ENCODE measurements at places on chromosomes 5 and 9. TPM values are rescaled to one million over a fixed set of nuclear protein-coding genes. Genes with fewer than 3 reads are reported as not detected.

Gene SLC6A19
- 0.07 TPM for polyA plus RNA-seq

Gene SLC12A2
- polyA plus RNA-seq, result 1.9 TPM

Gene TGFBI
- polyA plus RNA-seq, result 62.2 TPM

Gene ADAMTSL2
- 2.0 TPM for polyA plus RNA-seq

Gene AMBP
- polyA plus RNA-seq, result 57.3 TPM

Gene FCN2
- 0.84 TPM for polyA plus RNA-seq

Gene PLPP6
- polyA plus RNA-seq, result 4.8 TPM

Gene PCDHB4
- polyA plus RNA-seq, result 1.9 TPM

Gene ABCA2
- polyA plus RNA-seq, result 42.9 TPM

Gene PCDHGB5
- 3.1 TPM for polyA plus RNA-seq

Gene NME5
- polyA plus RNA-seq, result 3.0 TPM

Gene MTAP
- polyA plus RNA-seq, result 13.4 TPM

Gene C9orf40
- polyA plus RNA-seq, result 3.3 TPM

Gene FBXW2
- polyA plus RNA-seq, result 23.2 TPM

Gene MYO10
- 7.6 TPM for polyA plus RNA-seq

Gene AK6
- polyA plus RNA-seq, result 19.8 TPM

Gene ERP44
- polyA plus RNA-seq, result 14.1 TPM

Gene CPLANE1
- 1.8 TPM for polyA plus RNA-seq

Gene RNF208
- polyA plus RNA-seq, result 2.8 TPM

Gene CDH12
- polyA plus RNA-seq, result not detected

Gene LMBRD2
- polyA plus RNA-seq, result 3.1 TPM

Gene PCDHB12
- 0.81 TPM for polyA plus RNA-seq

Gene SCGB3A2
- polyA plus RNA-seq, result not detected

Gene MZB1
- polyA plus RNA-seq, result not detected

Gene NR5A1
- polyA plus RNA-seq, result 0.03 TPM

Gene FOXD4
- polyA plus RNA-seq, result 0.21 TPM

Gene PCDHB11
- 0.45 TPM for polyA plus RNA-seq

Gene GFRA3
- polyA plus RNA-seq, result 0.90 TPM

Gene BTNL9
- polyA plus RNA-seq, result 467 TPM

Gene GARIN3
- not detected for polyA plus RNA-seq

Gene MVB12B
- polyA plus RNA-seq, result 6.2 TPM

Gene OBP2B
- polyA plus RNA-seq, result not detected
